ENCODE measurements at places on chromosomes 6 and 20. TPM values are rescaled to one million over a fixed set of nuclear protein-coding genes. Genes with fewer than 3 reads are reported as not detected.

Gene CBLN4
- not detected for total RNA-seq

Gene ESR1
- not detected for total RNA-seq

Gene SIRPB1
- 6.2 TPM for total RNA-seq

Gene ADA
- total RNA-seq: 18.9 TPM

Gene THBS2
- total RNA-seq: 35.0 TPM

Gene HFE
- total RNA-seq: 12.9 TPM

Gene NFS1
- total RNA-seq: 82.5 TPM

Gene CNKSR3
- total RNA-seq: 16.0 TPM

Gene AKAP12
- 137 TPM for total RNA-seq

Gene HLA-DOA
- total RNA-seq: under 0.01 TPM

Gene SNRPB
- total RNA-seq: 796 TPM

Gene FAM162B
- total RNA-seq: not detected

Gene SPATA25
- total RNA-seq: 0.16 TPM

Gene MUC21
- total RNA-seq: not detected

Gene SRC
- total RNA-seq: 23.5 TPM

Gene FAM217A
- not detected for total RNA-seq

Gene FAXC
- 3.7 TPM for total RNA-seq

Gene POM121L2
- not detected for total RNA-seq

Gene ARFGEF3
- 3.9 TPM for total RNA-seq

Gene NCR2
- total RNA-seq: not detected

Gene DDX39B
- total RNA-seq: 416 TPM

Gene DDX43
- total RNA-seq: 0.16 TPM

Gene IPCEF1
- 0.51 TPM for total RNA-seq

Gene CLPSL1
- not detected for total RNA-seq

Gene BNIP5
- not detected for total RNA-seq

Gene TRAPPC3L
- not detected for total RNA-seq

Gene CTAGE9
- not detected for total RNA-seq

Gene LST1
- not detected for total RNA-seq

Gene CD93
- not detected for total RNA-seq

Gene TPX2
- 8.1 TPM for total RNA-seq

Gene RHAG
- total RNA-seq: not detected

Gene MOG
- not detected for total RNA-seq

Gene THBD
- total RNA-seq: 9.5 TPM

Gene PRR18
- total RNA-seq: under 0.01 TPM

Gene OR12D3
- not detected for total RNA-seq

Gene DPPA5
- total RNA-seq: not detected

Gene KCNG1
- total RNA-seq: 34.1 TPM

Gene C6orf163
- total RNA-seq: 1.6 TPM

Gene LAMP5
- 0.81 TPM for total RNA-seq

Gene ISM1
- total RNA-seq: 0.33 TPM

Gene HDGFL1
- not detected for total RNA-seq

Gene RALGAPA2
- total RNA-seq: 5.7 TPM

Gene TTBK1
- total RNA-seq: 0.13 TPM

Gene CHD6
- total RNA-seq: 9.0 TPM

Gene HLA-DQB2
- not detected for total RNA-seq

Gene PTK6
- not detected for total RNA-seq

Gene SLCO4A1
- 2.2 TPM for total RNA-seq

Gene TRIM40
- total RNA-seq: not detected

Gene TINAG
- total RNA-seq: 0.16 TPM

Gene WFDC12
- total RNA-seq: not detected

Gene COX4I2
- not detected for total RNA-seq

Gene CCN5
- total RNA-seq: 0.25 TPM

Gene PTCRA
- not detected for total RNA-seq

Gene LGSN
- total RNA-seq: not detected
